ACHN (cell line): ENCODE measurements at places on chromosomes 16 and 17.

DNA sequence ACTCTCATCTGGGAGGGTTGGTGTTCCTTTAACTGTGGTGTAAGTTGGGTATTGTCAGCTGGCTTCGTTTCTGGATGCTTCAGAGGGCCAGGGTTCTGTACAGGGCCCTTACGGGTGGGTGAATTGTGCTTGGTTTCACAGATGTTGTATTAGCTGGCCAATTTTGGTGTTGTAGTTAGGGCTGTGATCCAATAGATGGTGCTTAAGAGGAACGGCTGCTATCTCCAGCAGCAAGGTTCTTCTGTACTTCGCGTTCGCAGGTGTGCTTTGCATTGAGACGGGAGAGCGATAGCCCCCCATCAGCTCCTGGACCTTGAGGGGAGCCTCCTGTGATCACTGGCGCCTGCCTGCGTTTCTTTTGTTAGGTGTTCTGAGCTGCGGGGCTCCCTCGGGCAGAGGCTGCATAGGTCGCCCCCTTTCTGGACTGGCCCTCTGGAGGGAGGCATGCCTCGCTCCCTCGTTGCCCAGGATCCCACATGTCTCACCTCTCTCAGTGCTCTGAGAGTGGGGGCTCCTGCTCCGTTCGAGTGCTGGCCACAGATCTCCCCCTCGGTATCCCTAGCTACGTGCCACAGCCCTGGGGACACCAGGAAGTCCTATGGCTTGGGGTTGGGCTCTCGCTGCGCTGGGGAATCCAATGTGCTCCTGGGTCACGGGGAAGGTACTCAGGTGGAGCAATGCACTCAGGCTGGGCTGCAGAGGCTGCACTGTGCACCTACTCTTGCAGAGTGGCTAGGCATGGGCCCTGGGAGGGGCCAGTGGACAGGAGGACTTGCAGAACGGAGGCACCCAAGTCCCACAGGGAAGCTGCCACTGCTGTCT, 837 bp upstream of the PRDM7 start:
- peak; percentile 46 for DNase-seq

GRCh38 chr16:85821390-85822135, 22.1 kb downstream of the COX4I1 start:
- DNase-seq, result peak; percentile 79

- no peak for DNase-seq
These were observed 236.7 kb downstream of the ENGASE start for GRCh38 chr17:79311373-79311772.

DNA sequence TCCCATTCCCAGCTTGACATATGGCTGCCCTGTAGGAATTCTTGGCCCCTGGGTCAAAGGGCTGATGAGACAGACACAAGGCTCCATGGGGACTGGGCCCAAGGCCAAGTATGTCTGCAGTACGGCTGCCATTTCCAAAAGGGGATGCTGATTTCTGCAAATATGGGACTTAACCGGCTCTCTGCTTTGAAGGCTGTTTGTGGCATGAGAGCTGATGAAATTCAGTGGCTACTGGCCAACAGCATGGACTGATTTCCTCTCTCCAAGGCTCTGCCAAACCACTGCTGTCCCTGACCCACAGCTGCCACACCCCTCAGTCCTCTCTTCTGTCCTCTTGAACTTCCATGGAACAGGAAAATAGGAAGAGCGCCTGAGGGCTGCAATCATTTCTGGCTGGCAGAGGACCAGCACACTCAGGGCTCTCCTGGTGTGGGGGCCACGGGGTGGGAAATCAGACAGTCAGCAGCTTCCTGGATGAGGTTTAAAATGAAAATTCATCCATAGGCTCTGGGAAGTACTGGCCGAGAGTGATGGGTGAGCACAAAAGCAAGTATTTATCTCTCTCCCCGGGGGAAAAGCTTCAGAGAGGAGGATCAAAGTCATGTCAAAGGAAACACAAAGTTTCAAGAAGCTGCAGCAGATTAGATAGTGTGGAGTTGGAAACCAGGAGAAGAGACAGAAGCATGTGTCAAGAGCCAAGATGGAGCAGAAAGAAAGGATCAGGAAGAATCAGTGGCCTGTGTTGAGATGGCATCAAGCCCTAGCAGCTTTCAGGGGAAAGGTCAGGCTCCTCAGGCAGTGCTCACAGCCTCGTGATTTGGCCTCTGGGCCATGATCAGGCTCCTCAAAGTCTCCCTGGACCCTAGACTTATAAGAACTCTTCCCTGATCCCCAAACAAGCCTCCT, 64.1 kb upstream of the SREBF1 start:
- peak; percentile 72 for DNase-seq

- no peak for DNase-seq
These were observed 18.6 kb upstream of the PITPNM3 start for GRCh38 chr17:6574687-6575595.

- no peak for DNase-seq
These were observed 124.2 kb upstream of the N4BP1 start for GRCh38 chr16:48734220-48734619.

- no peak for DNase-seq
These were observed 968 bp downstream of the MRPL28 start for GRCh38 chr16:369275-369865.

- DNase-seq, result no peak
These were observed 2.9 kb downstream of the SRSF2 start for GRCh38 chr17:76734080-76734840.

DNA sequence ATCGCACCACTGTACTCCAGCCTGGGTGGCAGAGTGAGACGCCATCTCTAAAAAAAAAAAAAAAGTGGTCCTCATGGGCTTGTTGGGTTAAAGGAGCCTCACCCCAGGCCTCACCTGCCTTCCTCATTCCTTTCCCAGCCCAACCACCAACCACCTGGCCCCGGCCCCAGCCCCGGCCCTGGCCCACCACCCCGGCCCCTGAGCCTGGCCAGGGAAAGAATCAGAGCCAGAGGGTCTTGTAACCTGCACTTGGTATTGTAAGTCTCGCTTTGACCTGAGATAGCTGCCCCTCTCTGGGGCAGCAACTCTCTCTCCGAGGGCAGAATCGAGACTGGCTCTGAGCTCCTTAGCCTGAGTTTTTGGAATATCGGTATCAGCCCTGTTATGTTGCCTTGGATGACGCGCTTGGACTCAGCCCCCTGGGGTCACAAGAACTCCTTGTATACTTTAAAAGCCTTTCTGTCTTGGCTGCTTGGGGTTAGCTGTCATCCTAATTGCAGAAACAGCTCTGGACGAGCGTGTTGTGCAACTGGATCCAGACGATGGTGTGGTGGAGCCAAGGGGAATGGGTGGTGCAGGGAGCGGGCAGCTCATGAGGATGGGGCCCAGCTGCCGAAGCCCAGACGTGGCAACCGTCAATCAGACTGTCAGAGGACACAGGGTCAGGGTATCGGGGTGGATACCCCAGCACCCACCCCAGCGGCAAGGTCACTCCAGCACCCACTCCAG, 14.6 kb downstream of the SMTNL2 start:
- no peak for DNase-seq

DNA sequence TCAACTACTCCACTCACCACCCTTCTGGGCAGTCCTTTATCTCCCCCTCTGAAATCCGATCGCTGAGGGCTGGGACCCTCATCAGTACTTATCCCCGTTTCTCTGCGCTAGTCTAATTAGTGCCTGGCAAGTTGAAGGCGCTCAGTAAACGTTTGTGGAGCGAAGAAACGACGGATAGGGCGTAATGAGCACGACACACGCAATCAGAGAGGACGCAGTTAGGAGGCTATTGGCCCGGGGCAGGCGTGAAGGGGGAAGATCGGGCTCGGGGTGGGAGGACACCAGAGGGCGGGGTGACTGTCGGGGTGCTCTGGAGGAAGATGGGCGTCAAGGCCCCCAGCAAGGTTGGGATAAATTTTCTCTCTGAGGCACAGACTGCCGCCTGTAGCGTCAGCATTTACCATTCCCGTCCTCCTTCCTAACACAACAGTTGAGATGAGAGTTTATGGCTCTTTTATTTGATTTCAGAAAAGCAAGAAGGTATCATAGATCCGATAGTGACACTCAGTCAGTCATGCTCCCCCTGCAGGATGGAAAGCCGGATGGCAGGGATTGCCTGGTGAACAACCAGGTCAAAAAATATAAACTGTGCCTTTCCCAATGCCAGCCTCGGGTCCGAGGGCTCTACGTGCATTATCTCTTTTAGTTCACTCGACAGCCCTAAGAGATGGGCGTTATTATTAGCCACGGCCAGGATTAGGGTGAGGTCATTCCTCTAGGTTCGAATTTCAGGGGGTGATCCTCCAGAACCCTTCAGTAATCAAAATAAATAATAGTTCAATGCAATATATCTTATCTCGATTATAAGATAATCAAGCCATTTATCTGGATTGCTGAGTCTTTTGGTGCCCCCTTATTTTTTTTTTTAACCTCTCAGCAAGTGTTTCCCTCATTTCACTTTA, 9.5 kb upstream of the ARL4D start:
- peak; percentile 87 for DNase-seq

GRCh38 chr16:54812229-54812628, 118.4 kb upstream of the IRX5 start:
- peak; percentile 12 for DNase-seq

DNA sequence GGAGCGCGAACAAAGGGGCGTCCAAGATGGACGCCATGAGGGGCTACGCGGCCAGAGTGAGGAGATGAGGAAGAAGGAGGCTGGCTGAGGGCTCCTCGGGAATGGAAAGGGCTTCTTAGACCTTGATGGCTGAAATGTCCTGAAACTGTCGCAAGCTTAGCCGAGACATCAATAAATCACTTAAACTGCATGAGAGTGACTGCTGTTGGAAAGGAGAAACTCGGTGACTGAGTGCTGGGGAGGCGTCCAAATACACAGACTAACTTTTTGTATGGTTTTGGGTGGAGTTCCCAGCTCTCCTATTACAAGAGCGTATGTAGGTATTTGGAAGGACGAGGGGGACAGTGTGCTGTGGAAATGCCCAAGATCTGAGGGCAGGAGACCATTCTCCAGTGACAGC, 1.4 kb upstream of the GEMIN4 start:
- no peak for DNase-seq

GRCh38 chr17:9247401-9247938, 226.2 kb downstream of the NTN1 start:
- no peak for DNase-seq

DNA sequence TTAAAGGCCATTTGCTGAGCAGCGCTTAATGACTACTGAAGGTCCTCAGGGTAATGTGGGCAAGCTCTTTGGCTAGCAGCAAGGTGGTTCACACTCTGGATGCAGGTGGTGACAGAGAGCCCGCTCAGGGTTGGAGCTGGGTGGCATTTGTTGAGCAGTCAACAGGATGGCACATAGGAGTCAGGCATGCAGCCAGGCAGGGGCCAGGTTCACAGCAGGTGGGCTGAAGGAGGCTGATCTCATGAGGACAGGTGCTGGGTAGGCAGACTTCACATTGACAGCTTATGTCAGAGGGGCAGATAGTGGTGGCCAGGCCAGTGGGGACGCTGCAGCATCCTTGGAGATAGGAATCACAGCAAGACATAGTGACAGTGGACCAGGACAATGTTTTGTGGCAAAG, 4.5 kb downstream of the KRTAP3-1 start:
- no peak for DNase-seq

GRCh38 chr17:11986179-11986941, 10.9 kb downstream of the ZNF18 start:
- DNase-seq, result no peak

DNA sequence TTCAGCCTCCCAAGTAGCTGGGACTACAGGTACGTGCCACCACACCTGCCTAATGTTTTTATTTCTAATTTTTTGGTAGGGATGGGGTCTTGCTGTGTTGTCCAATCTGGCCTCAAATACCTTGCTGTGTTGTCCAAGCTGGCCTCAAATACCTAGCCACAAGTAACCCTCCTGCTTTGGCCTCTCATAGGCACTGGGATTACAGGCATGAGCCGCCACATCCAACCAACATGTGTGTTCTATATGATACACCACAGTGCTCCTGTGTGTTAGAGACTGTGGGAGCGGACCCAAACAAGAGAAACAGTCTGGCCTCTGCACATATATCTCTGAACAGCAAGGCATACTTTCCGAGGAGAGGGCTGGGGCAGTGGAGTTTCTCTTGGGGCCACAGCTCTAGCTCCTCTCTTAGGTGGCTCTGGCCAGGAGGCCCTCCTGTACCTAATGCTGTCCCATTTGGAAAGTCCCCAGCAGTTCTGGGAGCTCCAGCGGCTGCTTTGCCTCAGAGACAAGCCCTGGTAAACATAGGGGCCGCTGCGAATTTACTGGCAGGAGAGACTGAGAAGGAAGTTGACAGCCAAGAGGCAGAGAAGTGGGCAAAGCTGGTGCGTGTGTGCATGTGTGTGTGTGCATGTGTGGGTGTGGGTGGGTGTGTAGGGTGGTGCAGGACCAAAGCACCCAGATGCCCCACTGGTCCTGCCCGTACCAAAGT, 95.0 kb downstream of the RAB11FIP4 start:
- DNase-seq, result no peak

DNA sequence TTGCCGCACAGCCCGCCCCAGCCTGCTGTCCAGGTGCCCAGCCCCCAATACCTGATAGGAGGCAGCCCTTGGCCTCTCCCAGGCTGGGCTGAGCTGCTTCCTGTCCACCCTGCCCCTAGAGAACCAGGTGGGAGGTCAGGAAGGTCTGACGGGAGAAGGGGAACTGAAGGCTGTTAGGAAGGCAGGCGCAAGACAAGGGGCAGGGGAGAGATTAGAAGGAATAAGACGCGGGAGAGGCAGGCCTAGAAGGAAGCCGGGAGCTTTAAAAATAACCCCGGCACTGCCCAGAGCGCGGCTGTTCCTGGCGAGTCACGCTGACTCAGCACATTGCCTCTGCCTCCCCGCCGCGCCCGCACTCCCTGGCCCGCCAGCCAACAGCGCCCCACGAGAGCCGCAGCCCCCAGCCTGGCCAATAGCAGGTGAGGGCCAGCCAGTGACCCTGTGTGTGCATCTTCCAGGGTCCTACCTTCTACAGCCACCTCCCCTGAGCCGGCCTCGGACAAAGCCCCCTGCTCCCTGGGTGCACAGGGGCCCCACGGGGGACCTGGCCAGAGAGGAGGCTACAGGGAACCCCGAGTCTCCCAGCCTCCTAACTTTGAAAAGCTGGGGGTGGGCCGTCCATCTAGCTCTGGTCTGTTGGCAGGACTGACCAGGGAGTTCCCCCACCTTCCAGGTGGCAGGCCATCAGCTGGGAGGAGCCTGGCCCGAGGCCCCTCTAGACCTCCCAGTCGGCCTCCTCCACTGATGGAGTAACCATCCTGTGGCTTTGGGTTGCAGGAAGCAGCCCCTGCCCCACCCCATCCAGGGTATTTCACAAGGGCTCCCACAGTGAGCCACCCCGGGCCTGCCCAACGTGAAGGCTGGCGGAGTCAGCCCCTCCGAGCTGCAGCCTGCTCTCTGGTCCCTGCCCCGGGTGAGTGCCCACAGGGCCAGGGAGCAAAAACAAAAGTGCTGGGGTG, 4.0 kb downstream of the MAFG start:
- DNase-seq, result peak; percentile 79
